C1 segment of cervical spinal cord (tissue), 14 donors: ENCODE measurements at places on chromosomes 7 and 10.
A peak's percentile ranks its signal among the peaks of the same experiment; 100 is the strongest.

- DNase-seq = no peak
Observed at GRCh38 chr10:10222304-10222841, 795.3 kb upstream of the CELF2 start.

DNA sequence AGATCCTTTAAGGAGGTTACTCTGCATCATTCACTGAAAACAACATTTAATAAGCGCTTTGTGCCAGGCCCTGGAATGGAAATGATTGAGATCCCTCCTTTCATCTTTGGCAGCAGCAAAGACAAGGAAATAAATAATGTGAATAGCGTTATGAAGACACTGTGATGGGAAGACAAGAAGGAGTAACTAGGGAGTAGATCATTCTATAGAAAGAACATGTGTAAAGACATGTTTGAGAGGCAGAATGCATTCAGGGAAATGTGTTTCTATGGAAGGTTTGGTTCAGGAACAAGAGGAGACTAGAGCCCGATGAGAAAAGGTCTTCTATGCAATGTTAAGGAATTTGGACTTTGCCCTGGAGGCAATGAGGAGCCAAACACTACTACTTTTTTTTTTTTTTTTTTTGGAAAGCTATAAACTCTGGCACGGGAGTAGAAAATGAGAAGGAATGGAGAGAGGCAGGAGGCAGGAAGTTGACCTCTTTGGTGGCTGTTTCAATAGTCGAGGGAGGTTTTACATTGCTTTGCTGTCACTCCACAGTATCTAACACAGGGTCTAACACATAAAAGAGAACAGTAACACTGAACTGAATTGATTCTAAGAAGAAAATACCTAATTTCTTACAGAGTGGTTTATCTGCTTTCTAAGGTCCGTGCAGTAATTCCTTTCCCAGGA, 44.9 kb downstream of the SMURF1 start:
- no peak for DNase-seq

GRCh38 chr7:82810558-82811259, 352.0 kb downstream of the PCLO start:
- DNase-seq = no peak

- no peak for DNase-seq
Observed at GRCh38 chr7:83976302-83976701, 218.3 kb downstream of the SEMA3A start.

DNA sequence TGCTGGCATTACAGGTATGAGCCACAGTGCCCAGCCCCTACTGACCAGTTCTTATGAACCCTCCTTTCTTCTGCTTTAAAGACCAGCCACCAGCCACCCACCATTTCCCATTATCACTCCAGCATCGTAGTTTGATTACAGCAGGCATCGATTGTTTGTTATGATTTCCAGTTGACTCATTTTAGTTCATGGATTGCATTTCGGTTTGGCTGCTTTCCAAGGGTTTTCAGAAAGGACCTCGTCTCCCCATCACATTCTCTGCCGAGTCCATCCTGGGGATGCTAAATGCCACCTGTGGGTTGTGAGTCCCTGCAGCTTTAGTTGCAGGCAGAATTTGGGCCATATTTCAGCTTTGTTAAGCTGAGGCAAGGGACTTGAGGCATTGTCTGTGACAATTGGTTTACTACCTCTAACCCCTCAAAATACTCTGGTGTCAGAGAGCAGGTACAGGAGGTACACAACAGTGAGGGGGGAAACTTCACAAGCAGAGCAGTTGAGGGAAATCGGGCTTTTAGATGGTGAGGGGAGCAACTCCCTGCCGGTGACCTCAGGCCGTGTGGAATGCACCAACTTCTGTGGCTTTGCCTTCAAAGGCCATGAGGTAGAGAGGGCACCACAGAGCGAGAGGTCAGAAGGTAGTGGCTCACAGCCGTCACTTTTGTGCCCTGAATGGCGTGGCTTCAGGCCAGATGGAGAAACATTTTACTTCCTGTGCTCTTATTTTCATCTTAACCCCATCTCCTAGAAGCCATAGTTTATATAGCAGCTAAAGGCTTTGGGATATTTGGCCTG, 203.8 kb downstream of the CCDC3 start:
- no peak for DNase-seq

GRCh38 chr10:59907537-59907917, 1.2 kb upstream of the CCDC6 start:
- DNase-seq = no peak

DNA sequence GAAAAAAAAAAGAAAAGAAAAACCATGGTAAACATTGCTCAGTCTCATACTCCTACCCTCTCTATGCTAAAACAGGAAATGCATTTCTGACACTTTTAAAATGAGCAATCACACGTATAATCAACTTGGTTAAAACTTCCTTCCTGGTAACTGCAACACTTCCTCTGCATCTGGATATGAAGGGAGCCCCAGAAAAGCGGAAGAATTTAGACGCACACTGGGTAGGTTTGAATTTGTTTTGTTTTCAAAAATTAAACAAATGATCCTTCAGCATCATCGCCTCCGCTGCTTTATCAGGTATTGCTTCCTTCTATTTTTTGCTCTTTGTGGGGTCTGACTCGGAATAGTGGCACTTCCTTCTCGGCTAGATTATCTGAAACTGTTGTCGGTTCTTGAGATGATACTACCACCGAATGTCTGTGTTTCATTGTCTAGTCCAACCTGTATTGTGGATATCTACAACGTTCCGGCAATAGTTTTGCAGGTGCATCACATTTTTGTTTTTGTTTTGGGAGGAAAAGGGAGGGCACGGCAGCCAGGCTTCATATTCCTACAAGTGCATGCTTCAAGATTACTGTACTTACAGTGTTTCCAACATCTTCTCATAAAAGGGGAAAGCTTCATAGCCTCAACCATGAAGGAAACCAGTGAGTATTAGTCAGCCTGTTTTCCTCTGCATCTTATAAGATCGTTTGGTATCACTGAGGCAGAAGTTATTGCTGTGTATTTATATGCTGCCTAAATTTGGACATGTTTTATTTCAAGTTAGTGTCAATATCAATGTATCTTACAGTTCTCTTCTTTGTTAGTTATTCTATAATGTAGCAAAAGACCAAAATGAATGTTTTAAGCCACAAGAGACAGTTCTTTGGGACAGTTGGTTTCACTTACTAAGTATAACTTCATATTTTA, at the start of gene PIK3CG:
PIK3CG (plus strand) TSS at position 153 of the 912 bp plus-strand sequence. CDS start 2,280 bp downstream, outside the sequence.
- DNase-seq = no peak

DNA sequence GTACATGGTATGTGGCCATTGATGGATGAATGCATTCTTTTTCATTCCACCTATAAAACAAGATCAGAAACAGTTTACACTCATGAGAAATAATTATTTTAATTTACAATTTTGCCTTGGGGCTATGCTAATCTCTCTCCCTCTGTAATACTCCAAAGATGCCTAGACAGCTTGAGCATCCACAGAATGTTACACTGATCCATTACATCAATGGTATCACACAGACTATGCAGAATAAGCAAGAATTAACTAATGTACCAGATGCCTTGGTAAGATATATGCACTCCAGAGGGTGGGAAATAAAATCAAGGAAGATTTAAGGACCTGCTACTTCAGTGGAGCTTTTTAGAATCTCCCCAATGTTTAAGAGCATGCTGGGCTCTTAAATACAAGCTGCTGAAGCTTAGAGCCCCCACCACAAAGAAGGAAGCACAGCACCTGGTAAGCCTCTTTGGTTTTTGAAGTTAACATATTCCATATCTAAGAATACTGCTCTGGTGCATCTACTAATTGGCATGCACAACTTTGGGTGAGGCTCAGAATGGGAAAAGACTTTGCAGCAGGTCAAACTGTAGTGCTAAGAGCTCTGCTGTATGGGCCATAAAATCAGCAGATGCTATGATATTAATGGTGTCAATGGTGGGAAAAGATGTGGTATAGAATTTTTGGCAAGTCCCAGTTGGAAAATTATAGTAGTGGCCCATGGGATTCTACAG, 219.6 kb downstream of the SLC25A13 start:
- no peak for DNase-seq

- DNase-seq = no peak
Observed at GRCh38 chr10:35505241-35505873, 99.8 kb upstream of the GJD4 start.

DNA sequence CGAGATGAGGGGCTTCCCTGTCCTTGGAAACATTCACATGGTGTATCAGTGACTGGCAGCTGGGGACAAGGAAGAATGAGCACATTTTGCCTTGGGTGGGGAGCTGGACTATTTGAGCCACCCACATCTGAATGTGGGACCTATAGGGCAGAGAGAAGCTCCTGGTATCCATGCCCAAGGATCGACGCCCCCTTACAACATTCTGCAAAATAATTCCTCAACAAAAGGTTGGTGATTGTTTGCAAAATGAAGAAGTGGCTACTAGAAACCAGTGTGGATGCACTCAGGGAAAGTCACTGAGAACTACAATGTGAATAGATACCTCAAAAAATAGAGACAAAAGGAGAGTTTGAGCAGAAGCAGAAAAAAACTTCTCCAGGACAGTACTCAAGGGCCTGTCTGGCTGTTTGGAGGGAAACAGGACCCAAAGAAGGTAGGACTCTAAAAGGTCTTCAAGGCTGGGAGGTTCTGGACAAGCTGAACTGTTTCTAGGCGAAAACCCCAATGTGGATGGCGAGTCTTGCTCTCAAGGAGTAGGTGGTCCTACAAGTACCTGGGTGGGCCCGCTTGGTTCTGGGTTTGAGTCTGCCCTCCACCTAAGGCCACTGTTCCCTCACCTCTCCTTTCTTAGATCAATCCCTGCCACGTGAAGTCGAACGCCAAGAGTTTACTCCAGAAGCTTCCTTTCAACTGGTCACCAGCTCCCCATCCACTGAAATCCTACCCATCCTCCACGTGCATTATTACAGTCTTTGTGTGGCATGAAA, 125.0 kb upstream of the ZNF746 start:
- DNase-seq = no peak

DNA sequence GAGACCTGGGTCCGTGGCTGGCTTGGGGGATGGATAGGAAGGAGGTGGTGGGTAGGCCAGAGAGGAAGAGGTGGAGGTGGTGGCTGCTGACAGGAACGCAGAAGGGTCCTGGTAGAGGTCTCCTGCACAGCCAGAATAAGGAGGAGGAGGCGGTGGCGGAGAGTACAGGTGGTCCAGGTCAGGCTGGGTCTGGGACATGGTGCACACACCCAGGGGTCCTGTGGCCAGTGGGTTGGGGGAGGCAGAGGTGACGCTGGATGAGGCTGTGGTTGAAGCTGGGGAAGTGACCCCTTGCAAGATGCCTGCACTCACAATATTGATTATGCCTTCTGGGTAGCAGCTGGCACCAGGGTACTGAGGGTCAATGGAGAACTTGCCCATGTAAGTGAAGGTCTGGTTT, 2.2 kb downstream of the EGR2 start:
- DNase-seq = no peak

DNA sequence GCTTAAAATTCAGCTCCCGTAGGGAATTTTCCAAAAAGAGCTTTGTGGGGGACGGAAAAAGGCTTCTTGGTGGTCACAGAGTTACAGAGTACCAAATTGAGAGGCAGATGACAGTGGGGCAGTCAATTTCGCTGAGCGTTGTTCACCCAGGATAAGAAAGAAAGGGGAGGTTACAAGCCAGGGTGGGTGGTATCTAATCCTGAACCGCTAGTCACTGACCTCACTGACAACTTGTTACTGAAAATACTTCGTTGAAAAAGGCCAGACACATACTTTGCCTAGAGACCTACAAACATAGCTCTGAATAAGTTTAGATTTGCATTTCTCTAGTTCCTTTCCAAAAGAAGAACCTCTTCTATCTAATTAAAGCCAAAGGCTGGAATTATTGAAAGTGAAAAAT, at the start of gene CTNNA3:
CTNNA3 (minus strand) TSS at position 167 of the 400 bp plus-strand sequence.
- peak; percentile 13 for DNase-seq

- no peak for DNase-seq
Observed at GRCh38 chr10:1343176-1343575, 287.0 kb downstream of the WDR37 start.

DNA sequence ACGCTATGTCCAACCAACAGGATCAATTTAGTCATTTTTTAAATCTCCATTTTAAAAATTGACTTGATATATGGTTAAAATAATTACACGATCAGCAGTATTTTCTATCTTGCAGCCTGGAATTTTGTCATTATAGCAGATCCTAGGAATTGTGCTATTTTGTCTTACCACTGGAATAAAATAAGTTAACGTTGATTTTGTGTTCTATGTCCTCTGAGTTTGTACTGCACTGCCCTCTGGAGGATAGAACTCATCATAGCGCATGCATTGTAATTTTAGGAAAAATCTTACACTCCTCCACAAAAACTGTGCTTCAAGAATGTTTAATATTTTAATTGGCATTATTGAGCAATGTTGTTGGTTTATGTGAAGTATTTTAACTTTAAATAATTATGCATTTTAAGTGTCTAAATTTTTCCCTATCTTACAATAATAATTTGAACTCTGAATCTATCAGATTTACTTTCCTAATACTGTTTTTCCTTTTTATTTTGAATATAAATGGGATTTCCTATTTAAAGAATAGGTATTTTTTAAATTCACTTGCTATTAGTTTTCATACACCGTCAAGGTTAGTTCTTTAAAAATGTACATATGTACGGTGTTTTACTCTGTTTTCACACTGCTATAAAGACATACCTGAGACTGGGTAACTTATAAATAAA, 220.1 kb downstream of the PPP1R3A start:
- no peak for DNase-seq

GRCh38 chr7:1667566-1668395, 2.3 kb upstream of the ELFN1 start:
- no peak for DNase-seq
